ENCODE measurements at places on chromosomes 3 and 15.

DNA sequence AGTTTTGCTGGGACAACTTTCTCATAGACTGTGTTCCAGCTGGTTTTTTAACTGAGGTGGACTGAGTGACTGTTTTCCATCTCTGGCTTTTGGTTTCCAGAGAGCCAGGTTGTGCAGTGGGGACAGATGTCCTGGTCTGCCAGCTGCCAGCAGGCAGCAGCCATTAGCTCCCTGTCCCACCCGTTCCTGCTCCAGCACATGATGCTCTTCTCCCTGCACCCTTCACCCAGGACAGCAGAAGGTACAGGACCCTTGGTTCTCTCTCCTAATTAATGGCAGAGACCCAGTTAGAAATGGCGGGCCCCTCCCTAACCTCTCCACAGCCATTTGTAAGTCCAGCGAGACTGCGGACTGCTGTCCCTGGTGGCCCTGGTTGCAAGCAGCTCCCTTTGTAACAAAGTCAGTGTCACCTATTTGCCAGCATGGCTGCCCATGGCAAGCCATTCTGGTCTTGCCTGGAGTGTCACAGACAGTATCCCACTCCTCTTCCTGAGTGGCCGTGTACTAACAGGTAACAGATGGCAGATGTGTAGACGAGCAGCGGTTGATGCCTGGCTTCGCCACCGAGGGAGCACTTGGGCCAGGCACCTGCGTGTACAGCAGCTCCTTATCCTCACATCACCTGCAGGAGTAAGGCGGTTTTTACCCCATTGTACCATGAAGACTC, 148.3 kb downstream of the DNAJB8 start:
- no peak overlapping the region for H3K27ac ChIP-seq
- no peak for DNase-seq
- no peaks in the 10 kb centered on the region for H3K4me1 ChIP-seq

GRCh38 chr3:194785315-194785714, 99.6 kb downstream of the FAM43A start:
- no peak overlapping the region for H3K4me3 ChIP-seq
- H3K27ac ChIP-seq: no peak overlapping the region
- DNase-seq: no peak
- H3K36me3 ChIP-seq: no peaks in the 10 kb centered on the region

GRCh38 chr3:121661376-121661775, 673 bp upstream of the HCLS1 start:
- H3K27me3 ChIP-seq: no peaks in the 10 kb centered on the region
- DNase-seq: no peak
- H3K27ac ChIP-seq: peak overlapping the region; percentile 86
- H3K4me1 ChIP-seq: peaks cover 8% of the 10 kb centered on the region

DNA sequence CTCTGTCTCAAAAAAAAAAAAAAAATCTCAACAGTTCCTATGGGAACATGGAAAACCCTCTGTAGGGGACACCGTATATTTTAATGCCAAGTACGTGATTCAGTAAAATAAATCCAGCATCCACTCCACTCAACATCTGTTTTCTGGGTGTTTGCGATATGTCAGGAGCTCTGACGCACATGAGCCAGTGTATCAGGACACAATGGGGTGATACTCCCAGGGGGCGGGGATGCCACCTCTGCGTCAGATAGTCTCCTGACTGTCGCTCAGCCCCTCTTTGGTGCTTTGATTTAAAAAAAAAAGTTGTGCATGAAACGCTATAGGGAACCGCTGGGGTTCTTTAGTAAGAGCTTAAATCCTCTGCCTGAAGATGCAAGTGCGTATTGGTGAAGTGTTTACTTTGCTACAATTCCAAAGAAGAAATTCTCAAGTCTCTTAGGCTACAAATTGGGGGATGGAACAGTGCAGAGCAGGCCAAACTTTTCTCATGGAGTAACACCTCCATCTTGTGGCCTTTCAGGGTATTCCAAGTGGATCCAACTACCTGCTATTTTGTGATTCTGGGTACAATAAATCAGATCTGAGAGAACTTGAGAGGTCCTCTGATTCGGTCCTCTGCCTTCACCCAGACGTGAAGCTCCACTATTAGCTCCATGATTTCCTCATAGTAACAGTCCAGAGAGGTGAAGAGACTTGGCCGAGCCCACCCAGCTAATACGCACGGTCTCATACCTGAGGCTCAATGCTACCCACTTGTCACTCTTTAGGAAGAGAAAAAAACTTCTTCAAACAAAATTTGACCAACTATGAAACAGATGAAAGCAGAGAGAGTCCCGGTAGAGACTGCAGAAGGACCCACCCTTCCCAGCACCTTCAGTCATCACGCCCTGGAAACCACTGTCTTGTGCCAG, 9.3 kb upstream of the NR2E3 start:
- H3K4me3 ChIP-seq: no peak overlapping the region
- H3K36me3 ChIP-seq: no peaks in the 10 kb centered on the region
- no peaks in the 10 kb centered on the region for H3K27me3 ChIP-seq
- peak; percentile 46 for DNase-seq
- H3K27ac ChIP-seq: no peak overlapping the region

GRCh38 chr15:99433757-99434450, 131.9 kb upstream of the MEF2A start:
- no peaks in the 10 kb centered on the region for H3K36me3 ChIP-seq
- peak; percentile 20 for DNase-seq
- no peak overlapping the region for H3K4me3 ChIP-seq
- no peaks in the 10 kb centered on the region for H3K27me3 ChIP-seq
- H3K27ac ChIP-seq: peak overlapping the region; percentile 44
- H3K4me1 ChIP-seq: peaks cover 45% of the 10 kb centered on the region

GRCh38 chr15:91627473-91628278, 225.8 kb upstream of the SLCO3A1 start:
- peak; percentile 32 for DNase-seq
- no peak overlapping the region for H3K4me3 ChIP-seq
- H3K27me3 ChIP-seq: no peaks in the 10 kb centered on the region
- H3K36me3 ChIP-seq: no peaks in the 10 kb centered on the region

GRCh38 chr3:17110660-17111396, 226.1 kb downstream of the PLCL2 start:
- H3K36me3 ChIP-seq: no peaks in the 10 kb centered on the region
- H3K27ac ChIP-seq: no peak overlapping the region
- H3K27me3 ChIP-seq: no peaks in the 10 kb centered on the region
- H3K4me1 ChIP-seq: no peaks in the 10 kb centered on the region
- DNase-seq: no peak

DNA sequence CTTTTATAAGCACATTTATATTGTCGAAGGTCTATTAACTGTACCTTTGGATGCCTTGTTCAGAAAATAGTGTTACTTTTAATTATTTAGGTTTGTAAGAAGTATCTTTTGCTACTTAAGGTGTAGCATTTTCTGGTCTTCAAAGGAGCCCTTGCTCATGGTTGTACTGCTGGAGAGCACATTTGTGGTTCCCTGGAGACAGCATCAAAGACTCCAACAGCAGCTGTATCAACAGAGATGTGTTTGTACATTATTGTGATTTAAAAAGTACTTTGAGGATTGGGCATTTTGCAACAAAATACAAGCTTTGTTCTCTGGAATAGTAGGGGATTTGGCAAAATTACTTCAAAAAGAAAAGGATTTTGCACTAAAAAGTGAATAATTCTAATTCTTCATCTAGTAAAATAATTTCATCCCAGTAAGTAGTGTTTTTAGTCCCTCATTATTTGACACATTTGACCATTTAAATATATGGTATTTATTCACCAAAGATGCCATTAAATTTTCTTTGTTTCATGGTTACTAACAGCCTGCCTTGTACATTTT, 16.5 kb downstream of the TBC1D23 start:
- no peak overlapping the region for H3K4me3 ChIP-seq
- DNase-seq: no peak
- no peaks in the 10 kb centered on the region for H3K27me3 ChIP-seq
- H3K36me3 ChIP-seq: peaks cover 3% of the 10 kb centered on the region

GRCh38 chr15:63855735-63856134, 22.0 kb upstream of the HERC1 start:
- no peaks in the 10 kb centered on the region for H3K4me1 ChIP-seq
- no peak for DNase-seq
- no peak overlapping the region for H3K27ac ChIP-seq
- no peak overlapping the region for H3K4me3 ChIP-seq

GRCh38 chr3:44104668-44105321, 136.9 kb upstream of the TOPAZ1 start:
- no peaks in the 10 kb centered on the region for H3K4me1 ChIP-seq
- peak; percentile 60 for DNase-seq
- no peaks in the 10 kb centered on the region for H3K27me3 ChIP-seq
- no peak overlapping the region for H3K27ac ChIP-seq

DNA sequence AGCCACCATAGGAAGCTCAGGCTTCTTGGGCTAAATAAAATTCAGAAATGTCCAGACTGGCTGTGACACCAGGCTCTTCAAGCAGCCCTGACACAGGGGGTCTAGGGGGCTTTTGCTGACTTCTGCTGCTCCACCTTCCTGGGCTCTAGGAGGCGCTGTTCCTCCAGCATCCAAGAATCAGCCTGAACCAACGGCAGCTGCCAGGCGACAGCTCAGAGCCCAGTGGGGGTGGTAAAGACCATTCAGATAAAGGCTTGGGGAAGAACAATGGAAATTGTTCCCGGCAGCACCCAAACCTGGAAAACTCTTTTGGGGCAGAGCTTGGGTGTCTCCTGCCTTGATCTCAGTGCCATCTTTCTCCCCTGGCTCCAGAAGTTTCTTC, 21.6 kb upstream of the PSTPIP1 start:
- H3K4me3 ChIP-seq: no peak overlapping the region
- no peak overlapping the region for H3K27ac ChIP-seq
- no peaks in the 10 kb centered on the region for H3K4me1 ChIP-seq
- no peaks in the 10 kb centered on the region for H3K36me3 ChIP-seq
- DNase-seq: no peak

All from upper lobe of left lung (tissue), 6 donors.